T-helper 9 cell (primary cell): ENCODE measurements at places on chromosomes 7 and 10.

DNA sequence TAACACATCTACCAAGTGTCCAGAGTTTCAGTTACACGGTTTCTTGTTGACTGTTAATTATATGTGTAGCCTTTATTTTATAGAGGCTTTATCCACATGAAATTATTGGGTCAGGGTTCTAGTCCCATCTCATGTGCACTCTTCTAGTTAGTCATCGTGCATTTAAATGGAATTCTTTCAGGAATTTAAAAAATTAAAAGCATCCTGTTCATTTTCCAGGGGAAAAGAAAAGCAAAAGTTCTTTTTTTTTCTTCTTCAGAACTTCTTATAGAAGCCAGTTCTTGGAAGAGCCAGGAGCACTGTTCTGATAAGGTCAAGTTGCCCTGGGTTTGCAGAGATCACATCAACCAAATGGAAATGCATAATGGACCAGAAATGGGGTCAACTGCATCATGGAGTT is 324.7 kb downstream of the INHBA start:
- no peak for DNase-seq

- no peak for DNase-seq
These were observed 25.9 kb downstream of the RGR start for GRCh38 chr10:84270708-84271107.

- no peak for DNase-seq
These were observed 99.5 kb downstream of the FANK1 start for GRCh38 chr10:125995726-125996304.

DNA sequence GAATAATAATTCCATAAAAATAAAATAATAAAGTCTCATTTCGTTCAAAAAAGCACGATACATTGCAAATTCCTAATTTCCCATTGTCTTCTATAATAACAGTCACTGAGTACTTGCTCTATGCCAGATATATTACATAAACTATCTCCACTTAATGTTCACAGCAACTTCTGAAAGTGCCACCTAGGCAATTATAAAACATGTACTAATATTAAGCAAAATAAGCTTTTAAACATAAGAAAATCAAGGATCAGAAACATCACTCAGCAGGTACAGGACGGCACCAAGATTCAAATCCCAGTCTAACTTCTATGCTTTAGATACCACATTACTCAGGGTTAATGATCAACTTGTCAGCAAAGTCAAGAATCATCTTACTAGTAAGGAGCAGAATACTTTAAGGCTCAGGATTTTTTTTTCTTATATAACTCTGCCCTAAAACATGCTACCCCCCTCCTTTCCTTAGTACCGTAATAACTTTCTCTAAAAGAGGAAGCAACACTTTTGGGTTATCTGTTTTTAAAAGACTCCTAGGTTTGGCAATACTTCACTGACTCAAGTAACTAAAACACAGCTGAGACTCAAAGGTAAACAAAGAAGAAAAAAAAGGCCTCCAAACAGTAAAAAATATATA is 51.3 kb downstream of the USP6NL start:
- no peak for DNase-seq
